ENCODE measurements at places on chromosomes 5 and 9.

- no peak for DNase-seq
These were observed 27.0 kb upstream of the PDCD1LG2 start for GRCh38 chr9:5483306-5483705.

DNA sequence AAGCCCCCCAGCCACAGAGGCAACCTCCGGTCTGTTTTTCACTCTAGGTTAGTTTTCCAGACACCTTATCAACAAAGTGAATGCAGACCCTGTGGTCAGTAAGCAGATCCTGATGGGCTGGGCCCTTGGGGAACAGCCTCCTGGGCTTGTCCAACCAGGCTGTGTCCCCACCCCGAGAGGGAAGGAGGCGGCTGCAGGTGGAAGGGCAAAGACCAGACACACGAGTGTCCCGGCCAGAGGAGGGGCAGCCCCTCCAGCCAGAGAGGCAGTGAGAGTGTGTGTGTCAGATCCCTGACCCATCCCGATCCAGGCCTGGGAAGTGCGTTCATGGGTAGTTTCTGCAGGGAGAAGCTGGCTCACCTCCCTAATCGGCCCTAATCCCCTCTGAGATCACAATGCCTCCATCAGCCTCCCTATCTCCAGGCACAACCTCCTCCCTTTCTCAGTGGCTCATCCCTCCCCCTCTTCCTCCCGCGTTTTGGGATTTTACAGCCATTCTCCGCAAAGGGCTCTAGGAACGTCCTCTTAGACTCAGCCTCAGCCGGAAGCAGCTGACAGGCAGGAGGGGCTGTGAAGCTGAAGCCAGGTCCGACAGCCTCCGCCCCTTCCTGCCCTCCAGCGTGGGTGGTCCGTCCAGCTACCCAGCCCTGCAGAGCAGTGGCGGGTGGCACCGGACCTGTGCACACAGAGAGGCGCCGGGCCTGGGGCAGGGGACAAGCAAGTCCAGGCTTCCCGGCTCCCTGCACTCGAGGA is 9.7 kb downstream of the SLC12A7 start:
- no peak for DNase-seq

DNA sequence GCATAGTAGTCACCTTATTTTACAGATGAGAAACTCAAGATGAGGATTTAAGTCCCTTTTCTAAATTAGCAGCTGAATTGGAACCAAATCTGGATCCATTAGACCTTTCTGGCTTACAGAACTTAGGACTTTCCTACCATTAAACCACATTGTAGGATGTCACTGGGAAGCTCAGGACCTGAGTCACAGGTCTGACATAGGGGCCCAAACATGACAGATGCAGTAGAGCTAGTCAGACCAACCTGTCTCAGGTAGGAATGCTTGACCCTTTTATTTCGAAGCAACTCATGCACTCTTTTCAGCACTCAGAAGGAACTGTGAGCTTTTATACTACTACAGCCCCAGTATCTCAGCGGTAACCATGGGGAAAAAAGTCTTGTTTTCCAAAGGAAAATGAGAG is 2.6 kb downstream of the RAB24 start:
- DNase-seq, result no peak

- no peak for DNase-seq
These were observed 47.8 kb upstream of the INSYN2B start for GRCh38 chr5:170028124-170028523.

DNA sequence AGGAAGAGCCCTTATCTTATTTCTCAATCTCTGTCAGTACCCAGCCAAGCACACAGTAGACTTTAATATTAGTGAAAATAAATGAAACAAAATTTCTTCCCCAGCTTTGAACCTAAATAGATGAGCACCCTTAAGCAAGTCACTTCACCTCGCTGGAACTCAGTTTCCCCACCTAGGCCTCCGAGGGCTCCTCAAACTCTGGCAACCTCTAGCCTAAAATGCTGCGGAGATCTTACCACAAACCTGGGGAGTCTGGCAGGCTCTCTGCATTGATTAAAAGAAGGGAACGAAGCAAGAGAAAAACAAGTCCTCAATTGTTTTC is 326 bp downstream of the RIGI start:
- DNase-seq, result no peak

DNA sequence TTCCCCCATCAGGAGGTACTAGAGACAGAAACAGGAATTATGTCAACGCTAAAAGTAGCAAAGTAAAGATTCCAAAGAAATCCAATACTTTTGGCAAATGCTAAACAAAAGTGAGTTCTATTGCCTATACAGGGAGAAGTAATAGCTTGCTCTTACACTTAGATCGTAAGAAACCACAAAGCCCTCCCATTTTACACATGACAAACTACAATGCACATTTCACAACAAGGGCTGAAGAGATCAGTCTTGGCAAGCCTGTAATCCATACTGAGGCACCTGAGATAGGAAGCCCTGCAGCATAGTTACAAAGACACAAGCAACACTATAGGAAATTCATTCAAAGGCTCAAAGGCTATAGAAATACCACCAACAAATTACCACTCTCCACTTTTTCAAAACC is 7.7 kb downstream of the HNRNPK start:
- DNase-seq, result peak; percentile 17

DNA sequence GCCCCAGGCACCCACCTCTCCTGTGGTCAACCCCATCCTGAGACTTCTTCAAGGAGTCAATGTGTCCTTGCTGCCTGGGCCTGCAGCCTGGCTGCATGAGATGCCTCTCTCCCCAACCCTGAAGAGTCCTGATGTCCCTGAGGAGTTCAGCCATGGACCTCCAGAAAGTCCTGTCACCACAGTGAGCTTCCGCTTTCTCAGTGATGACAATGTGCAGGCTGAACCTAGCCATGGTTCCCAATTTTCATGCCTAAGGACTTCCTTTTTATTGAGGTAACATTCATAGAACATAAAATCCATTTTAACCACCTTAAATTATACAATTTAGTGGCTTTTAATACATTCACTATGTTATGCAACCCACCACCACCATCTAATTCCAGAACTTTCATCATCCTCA is 29.1 kb downstream of the DAP start:
- no peak for DNase-seq

DNA sequence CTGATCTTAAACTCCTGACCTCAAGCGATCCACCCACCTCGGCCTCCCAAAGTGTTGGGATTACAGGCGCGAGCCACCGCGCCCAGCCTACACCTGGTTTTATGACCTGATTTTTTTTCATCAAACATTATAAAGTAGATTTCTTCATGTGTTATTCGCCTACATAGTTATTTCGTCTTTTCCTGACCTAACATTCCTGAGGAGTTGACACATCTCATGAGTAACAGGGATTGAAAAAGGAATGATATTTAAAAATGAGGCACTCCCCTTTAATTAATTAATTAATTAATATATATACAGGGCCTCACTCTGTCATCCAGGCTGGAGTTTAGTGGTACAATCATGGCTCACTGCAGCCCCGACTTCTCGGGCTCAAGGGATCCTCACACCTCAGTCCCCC is 20.2 kb upstream of the MTMR12 start:
- no peak for DNase-seq

DNA sequence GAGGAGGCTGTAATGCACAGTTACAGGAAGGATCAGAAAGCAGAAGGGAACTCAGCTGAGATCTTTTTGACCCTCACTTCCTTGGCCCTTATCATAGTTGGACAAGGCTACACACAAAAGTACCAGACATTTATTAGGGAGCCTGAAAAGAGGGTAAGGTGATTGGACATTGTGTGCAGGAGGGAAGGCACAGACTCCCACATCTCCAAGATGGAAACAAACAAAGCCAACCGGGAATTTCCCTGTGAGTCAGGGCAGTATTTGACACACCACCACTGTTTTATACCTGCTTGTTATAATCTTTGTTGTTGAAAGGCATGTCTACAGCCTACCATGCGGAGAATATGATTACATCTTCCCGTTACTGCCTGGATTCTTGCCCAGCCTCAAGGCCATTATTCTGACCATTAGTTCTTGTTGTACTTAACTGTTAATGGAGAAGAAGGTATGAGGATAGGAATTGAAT is 3.0 kb upstream of the CCNG1 start:
- DNase-seq, result no peak

- no peak for DNase-seq
These were observed 13.6 kb downstream of the GLRA1 start for GRCh38 chr5:151911011-151911410.

DNA sequence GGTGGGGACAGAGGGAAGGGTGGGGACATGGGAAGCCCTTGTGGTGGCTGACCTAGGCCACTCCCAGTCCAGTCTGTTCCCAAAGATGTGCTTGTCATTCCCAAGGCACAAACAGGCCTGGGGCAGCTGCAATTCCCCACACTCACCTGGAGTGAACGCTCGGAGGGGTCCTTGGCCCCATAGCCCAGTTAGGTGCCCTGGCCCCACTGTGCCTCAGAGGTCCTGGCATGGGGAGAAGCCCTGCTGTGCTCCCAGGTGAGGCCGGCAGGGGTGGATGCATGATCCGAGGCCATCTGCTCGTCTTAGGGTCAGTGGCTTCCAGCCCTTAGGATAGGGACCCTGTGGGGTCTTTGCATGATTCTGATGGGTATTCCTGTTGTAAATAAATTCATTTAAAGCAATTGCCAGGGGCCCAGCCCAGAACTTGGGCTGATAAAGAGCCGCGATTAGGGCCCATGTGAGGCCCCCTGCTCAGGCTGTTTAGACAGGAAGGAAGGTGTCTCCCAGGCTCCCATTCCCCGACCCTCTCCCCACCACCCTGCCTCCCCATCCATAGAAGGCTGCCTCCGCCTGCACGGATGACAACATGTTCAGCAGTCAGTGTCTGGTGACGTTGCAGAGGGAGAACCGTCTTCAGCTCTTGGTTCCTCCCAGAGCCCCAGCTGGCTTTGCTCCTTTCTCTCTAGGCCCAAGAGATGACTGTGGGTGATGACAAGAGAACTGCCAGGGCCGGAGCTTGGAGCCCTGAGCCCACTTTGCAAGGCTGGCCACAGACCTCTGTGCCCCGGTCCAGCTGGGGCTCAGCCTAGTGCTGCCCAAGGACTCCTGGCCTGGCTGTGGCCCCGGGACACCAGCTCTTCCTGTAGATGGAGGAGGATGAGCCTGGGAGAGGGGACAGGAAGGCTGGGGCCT is 28.4 kb upstream of the IRX4 start:
- peak; percentile 18 for DNase-seq

DNA sequence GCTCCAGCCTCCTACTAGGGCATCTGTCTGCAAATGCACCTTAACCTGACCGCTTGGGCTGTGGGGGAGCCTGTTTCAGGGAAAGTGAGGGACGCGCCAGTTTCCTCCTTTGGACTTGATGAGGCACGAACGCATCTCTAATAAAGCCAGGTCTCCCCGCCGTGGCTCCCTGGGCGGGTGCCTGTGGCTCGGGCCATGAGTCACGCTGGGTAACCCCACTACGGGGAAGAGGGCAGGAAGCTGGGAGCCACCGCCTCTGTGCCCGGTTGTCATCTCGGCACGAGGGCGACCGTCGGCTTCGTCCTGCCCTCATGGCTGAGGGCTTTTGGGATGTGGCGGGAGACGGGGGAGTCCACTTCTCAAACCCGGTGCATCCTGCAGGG is 12.1 kb downstream of the NOTCH1 start:
- no peak for DNase-seq
